Activated CD4-positive, alpha-beta memory T cell treated with anti-CD3 and anti-CD28 coated beads for 36 hours (primary cell): ENCODE measurements at places on chromosomes 6 and 20.

DNA sequence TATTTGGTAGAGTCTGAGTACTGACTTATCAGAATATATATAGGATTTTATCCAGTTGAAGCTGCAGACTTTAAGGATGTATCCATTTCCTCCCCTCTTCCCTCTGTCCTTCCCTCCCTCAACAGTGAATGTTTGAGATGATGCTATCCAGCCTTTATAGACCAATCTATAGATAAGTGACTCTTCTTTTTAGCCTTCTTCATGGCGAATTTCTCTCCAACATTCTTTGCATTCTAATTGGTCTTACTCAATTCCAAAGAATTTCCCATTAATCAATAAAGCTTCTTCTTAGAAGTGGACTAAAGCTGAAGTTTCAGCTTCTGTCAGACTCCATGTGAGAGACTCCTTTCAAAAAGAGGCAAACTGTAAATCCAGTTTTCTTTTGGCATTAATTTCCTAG is 99.3 kb downstream of the AIG1 start:
- DNase-seq = no peak

DNA sequence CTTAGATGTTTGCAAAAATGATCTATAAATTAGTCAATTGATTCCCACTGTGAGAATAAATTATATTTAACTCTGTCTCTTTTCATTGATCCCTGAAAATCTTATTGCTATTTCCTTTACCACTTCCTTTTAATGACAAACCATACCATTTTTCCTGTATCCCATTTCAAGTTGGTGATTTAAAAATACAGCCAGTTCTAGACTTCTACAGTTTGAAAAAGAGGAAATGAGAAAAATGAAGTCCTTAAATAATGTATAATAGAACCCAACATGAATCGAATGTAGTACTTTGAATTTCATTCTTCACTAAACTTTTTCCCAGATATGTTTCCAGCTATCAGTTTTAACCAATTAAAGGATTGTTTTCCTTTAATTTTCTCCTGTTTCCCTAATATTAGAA is 29.5 kb upstream of the SDHAF4 start:
- DNase-seq = no peak

DNA sequence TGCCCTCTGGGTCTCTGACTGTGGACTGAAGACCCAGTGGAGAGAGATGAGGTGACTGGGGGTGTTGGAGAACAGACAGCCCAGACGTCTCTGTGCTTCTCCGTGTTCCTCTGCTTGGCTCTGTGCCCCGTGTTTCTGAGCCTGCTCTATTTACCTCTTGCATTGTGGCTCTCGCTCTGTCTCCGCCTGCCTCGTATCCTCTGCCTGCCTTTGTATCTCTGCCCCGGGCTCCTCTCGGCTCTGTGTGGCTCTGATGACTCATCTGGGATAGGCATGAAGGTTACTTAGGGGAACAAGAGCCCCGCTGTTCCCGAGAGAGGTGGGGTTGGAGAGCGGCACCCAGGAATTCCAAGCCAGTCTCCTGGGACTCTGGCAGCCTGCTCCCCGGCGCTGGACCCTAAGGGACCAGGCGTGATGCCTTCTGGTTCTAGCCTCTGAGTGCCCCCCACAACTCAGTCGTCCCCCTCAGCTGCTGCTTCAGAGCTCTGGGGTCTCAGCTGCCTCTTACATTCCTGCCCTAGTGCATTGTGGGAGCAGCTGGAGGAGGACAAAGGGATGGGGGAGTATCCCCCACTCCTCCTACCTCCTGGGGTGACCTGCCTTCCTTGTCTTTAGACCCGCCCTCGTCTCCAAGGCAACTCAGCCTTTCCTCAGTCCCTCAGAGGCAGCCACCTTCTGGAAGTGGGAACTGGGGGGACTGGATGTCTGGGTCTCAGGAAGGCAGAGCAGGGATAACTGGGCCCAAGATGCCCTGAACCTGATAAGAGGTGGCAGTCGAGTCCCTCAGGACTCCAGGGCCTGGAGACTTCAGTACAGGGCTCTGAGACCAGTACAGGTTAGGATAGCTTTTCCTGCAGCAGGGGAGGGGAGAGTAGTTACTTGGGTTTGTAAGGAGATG is 1.9 kb downstream of the DDR1 start:
- DNase-seq = peak; percentile 38

DNA sequence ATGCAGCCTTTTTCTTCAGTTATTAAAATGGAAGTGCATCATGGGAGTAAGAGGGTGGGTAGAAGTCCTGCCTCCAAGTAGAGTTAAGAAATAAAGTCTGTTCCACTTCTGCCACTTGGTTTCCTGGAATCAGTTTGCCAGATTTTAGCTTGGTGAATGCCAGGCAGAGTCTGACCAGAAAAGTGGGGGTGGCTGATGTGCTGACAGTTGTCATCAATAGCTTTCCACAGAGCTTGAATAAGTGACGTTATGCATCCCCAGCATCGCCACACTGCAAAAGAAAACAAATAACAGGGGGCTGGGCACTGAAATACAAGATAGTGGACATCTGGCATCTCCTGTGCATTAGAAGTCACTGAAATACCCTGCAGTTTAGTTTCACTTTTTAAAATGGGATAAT is 30.8 kb upstream of the CEP162 start:
- DNase-seq = no peak

DNA sequence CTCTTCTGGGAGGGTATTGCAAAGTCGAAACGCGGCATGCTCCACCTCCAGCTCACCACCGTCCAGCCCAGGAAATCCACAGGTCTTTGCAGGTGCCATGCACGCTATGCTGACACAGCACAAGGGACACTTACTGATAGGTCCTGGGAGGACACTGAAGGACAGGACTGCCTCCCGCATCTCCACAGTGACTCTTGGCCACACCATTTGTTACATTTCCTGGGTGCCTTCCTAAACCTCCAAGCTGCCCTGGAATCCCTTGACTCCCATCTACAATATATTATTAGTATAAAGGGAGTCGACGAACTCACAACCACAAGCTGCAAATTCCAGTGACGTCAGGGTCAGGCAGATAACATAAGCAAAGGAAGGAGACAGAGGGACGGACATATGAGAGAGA is 106.9 kb downstream of the JPH2 start:
- DNase-seq = no peak

- no peak for DNase-seq
Measured at GRCh38 chr6:98787961-98788360, 46.4 kb upstream of the POU3F2 start.

- DNase-seq = no peak
Measured at GRCh38 chr6:162344646-162345010, 382.9 kb downstream of the PRKN start.

- no peak for DNase-seq
Measured at GRCh38 chr6:161238500-161238899, 35.4 kb downstream of the AGPAT4 start.
